Renal pelvis (tissue), 12 donors: ENCODE measurements at places on chromosomes 3 and 15. TPM values are rescaled to one million over a fixed set of nuclear protein-coding genes. Genes with fewer than 3 reads are reported as not detected.

DNA sequence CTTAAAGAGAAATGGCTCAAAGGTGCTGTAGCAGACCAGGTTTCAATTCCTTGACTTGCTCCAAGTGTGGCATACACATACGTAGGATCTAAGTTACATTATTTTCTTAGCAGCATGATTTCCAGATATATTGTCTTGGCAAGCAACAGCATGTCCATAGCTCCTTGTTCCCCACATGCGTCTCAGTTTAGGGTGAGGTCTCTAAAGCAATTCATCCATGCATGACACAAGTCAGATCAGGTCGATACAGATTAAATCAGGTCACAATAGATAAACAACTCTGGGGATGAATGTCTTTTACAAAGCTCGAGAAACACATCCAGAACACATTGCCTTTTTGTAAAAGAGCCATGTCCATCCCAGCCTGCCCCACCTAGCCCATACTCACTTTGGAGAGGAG is 108.9 kb upstream of the ABHD17C start:
- DNase-seq = no peak

DNA sequence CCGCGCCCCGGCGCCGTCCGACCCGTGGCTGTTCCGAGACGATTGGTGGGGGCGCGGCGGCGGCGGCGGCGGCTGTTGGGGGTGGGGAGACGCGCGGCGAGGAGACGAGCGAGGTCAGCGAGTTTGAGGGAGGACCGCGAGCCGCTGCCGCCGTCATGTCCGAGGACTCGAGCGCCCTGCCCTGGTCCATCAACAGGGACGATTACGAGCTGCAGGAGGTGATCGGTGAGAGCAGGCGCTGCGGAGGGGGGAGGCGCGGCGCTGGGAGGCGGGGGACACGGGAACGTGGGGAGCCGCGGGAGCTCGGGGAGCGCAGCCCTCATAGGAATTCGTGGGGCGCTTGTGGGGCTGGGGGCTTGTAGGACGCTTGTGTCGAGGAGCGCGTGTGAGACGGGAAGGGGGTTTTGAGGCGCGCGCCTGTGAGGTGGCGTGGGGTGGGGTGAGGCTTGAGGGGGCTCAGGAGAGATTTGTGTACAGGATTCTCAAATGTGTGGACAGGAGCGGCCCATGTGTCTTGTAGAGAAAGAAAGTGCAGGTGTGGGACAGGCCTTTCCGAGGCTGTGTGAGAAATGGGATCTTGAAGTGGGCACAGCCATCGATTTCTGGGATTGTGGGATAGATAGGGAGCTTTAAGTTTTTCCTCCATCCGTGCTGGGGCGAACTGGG is 518 bp downstream of the OXSR1 start:
- DNase-seq = no peak

DNA sequence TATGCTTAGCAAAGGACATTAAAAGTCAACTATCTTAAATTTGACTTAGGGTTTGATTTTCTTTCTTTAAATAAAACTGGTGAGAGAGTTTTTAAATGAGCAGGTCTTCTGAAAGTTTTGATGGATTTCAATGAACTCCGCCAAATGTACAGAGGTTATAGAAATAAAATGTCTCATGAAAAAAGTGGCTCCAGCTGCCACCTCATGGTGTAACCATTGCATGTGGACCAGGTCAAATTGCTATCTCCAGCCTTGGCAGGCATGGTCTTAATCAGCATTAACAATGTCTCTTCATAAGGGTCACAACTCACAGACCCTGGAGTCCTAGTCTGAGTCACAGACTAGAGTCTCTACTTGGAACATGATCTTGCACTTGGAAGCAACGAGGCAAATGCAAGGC is 182.3 kb downstream of the ADAMTS17 start:
- DNase-seq = no peak

DNA sequence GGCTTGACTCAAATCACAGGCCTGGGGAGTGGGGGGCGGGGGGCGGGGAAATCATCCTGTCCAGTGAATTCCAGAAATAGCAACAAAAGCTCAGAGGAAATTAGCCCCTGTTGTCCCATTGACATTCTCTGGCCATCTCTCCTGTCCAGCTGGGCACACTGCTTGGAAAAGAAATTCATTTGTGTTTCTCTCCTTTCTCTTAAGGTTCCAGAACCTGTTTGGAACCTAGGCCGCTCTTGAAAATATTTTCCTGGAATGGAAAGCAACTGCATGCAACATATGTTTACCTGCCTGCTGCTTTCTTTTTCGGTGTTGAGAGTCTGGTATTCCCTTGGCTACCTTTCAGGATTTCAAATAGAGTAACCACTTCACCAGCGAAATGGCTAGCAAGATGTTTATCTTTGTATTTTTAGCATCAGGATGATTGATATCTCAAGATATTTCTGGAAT is 169.0 kb downstream of the GHSR start:
- no peak for DNase-seq

DNA sequence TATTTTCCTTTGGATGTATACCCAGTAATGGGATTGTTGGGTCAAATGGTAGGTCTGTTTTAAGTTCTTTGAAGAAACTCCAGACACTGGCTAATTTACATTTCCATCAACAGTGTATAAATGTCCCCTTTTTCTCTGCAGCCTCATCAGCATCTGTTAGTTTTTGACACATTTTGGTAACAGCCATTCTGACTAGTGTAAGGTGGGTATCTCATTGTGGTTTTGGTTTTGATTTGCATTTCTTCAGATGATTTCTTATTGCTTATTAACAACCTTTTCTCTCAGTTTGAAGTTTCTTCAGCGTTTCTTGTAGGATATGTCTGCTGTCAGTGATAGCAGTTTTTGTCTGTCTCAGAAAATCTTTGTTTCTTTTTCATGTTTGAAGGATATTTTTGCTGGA is 15.4 kb downstream of the GALK2 start:
- no peak for DNase-seq

DNA sequence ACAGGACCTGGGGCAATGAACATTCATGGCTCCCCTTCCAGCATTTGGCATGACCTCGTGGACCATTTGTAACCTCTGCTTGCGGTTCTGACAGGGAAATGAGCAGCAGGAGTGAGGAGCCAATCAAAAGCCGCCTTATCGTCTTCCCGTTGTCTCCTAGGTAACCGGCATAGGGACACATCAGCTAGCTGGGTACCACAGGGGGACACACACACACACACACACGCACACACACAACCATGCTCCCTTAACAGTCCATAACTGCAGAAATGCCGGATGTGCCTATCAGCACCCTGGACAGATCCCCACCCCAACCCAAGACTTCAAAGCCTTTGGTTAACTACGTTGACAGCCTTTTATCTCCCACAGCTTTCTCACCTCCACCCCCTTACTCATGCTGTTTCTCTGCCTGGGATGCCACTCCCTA is 53.4 kb upstream of the CCDC174 start:
- DNase-seq = peak; percentile 49

- DNase-seq = no peak
Measured at GRCh38 chr3:8581806-8582445, 62.7 kb downstream of the SSUH2 start.

The RBPMS2 gene
- polyA plus RNA-seq = 11.1 TPM

The NBEAL2 gene
- polyA plus RNA-seq = 56.5 TPM

The C2CD4A gene
- 0.28 TPM for polyA plus RNA-seq

The PRTG gene
- 12.1 TPM for polyA plus RNA-seq

The GNAT1 gene
- polyA plus RNA-seq = not detected

The GOLGA8G gene
- not detected for polyA plus RNA-seq

The IFRD2 gene
- 51.1 TPM for polyA plus RNA-seq

The ISL2 gene
- 0.14 TPM for polyA plus RNA-seq

The EPHA3 gene
- polyA plus RNA-seq = 5.4 TPM

The ARIH1 gene
- 199 TPM for polyA plus RNA-seq

The RAD51 gene
- polyA plus RNA-seq = 12.1 TPM

The C3orf20 gene
- polyA plus RNA-seq = 0.77 TPM

The CNTN6 gene
- polyA plus RNA-seq = 2.9 TPM

The PP2D1 gene
- polyA plus RNA-seq = 0.99 TPM

The PIF1 gene
- polyA plus RNA-seq = 8.7 TPM

The CADM2 gene
- polyA plus RNA-seq = 0.44 TPM
